ENCODE measurements at places on chromosomes 11 and 22. TPM values are rescaled to one million over a fixed set of nuclear protein-coding genes. Genes with fewer than 3 reads are reported as not detected.

DNA sequence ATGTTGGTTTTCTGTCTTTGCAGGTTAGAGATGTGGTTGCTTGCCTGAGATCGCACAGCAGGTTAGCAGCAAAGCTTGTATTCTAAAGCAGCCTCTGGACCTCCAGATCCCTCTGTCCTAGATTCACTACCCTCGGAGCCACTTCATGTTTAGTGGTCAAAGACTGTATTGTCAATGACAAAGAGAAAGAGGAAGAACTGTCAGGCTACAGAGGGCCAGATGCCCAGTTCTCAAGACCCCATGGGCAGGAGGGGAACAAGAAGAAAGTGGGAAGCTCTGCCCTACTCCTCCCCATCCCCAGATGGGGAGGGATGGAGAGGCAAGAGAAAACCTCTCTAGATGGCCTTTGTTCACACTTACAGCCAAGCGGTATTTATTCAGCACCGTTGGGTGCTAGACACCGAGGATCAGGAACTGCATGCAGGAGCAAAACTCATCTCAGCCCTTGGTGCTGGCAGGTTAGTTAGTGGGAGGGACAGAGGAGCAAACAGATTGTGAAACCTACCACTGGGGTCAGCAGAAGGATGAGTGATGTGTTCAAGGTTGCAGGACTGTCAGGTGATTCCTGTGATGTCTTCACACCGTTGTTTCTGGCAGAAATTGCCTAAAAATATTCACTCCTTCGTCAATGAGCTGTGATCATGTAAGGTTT lies 38.3 kb upstream of the PTPRJ start:
- no peak for DNase-seq

The MCM5 gene
- total RNA-seq = 10.2 TPM

- peak; percentile 64 for DNase-seq
Observed at GRCh38 chr11:123653827-123654565, 428 bp downstream of the SCN3B start.

DNA sequence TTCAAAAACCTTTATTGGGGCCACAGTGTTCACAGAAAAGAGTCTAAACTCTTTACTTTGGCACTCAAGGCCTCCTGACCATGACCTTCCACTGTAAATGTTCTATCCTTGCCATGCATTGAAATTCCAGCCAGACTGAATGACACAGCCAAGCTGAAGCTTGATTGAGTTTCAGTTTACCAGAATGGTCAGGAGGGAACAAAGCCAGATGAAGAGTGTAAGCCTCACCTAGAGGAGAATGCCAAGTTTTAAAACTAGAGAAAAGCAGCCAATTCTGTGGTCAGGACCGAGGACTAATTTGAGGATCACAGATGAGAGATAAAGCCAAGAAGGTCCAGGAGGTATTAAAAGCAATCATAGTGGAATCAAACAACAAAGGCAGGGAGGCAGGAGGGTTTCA lies 215.3 kb downstream of the KCNA4 start:
- no peak for DNase-seq

DNA sequence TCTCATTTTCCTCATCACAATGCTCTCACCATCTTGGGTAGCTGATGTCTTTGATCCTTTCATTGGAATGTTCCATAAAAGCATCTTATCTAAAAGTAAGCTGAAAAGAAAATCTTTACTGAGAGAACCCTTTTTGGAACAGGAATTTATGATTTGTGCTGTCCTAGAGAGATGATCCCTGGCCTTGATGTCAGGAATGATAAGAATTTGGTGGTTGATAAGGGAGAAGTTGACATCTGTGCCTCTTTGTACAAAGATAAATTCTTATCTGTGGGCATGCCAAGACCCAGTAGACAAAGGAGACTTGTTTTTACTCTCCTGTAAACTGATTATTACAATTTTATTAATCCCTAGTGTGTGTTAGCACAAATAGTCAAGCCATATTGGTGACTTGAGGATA lies 36.9 kb downstream of the NAALAD2 start:
- DNase-seq = no peak

The TBC1D22A gene
- 14.0 TPM for total RNA-seq

DNA sequence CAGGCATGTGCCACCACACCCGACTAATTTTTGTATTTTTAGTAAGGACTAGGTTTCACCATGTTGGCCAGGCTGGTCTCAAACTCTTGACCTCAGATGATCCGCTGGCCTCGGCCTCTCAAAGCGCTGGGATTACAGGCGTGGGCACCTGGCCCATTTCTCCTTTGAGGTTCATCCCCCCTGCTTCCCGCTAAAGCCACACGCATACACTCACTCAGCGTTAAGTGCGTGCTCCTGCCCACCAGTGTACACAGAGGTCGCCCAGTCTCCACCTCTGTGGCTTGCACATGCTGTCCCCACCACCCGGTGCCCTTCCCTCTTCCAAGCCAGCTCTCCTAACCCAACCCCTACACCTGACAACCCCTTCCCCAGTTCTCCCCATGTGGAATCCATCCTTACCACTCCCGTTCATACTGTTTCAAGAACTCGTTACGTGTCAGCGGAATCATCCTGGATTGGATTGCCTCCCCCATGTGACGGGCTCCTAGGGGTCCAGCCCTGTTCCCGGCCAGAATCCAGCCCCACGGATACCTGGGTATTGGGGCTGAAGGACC lies 15.7 kb upstream of the CYTH4 start:
- DNase-seq = no peak

All from Right ventricle myocardium superior (tissue), 1 donor.